ENCODE measurements at places on chromosomes 2 and 18. TPM values are rescaled to one million over a fixed set of nuclear protein-coding genes. Genes with fewer than 3 reads are reported as not detected.

Gene EPB41L3
- total RNA-seq, result 163 TPM

Gene STK36
- total RNA-seq, result 45.7 TPM

Gene CD207
- not detected for total RNA-seq

DNA sequence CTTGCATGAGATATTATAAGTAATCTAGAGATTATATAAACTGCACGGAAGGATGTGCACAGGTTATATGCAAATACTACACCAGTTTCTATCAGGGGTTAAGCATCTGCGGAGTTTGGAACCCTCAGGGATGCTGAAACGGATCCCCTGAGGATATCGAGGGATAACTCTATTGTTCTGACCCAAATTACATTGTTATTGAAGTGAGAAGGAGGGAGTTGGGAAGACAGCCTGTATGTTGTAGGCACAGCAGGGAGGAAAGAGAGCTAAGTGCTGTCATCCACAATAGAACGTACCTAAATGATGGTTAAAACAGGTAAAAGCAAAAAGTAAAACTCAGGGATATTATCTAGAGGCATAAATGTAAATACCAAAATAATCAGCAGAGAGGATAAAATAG lies 44.6 kb upstream of the SMAD2 start:
- no peak for DNase-seq

GRCh38 chr2:46230115-46230571 lies 67.1 kb upstream of the EPAS1 start:
- no peak for DNase-seq

- DNase-seq, result no peak
Observed at GRCh38 chr18:24976502-24976901, 375.5 kb downstream of the ZNF521 start.
